Endothelial cell of umbilical vein (primary cell): ENCODE measurements at places on chromosomes 11 and 22.

DNA sequence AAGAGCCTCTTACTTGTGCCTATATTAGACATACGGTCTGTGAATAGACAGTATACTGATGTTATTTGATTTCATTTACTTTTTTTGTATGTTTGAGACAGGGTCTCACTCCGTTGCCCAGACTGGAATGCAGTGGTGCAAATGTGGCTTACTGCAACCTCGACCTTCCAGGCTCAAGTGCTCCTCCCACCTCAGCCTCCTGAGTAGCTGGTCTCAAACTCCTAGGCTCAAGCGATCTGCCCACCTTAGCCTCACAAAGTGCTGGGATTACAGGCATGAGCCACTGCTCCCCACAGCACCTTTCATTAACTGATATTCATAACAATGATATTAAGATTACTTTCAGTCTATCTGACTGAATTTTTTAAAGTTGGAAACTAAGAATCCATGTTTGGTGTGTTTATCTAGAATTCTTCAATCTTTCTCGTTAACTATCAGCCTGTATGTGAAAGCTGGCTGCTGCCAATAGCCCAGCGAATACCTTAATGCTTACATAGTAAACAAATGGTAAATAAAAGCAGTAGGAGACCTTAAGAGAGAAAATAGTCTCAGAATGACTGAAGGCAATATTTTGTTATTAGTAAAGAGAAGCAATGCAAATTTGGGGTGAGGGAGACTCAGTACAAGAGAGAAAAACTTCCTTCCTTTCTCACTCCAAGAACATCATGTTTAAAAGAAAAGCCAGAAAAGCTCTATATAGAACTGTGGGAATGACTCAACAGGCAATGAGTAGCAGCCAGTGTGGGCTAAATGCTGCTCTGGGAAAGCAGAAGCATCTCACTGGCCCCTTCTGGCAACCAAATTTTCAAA lies 101.9 kb downstream of the MRTFA start:
- peak; percentile 39 for DNase-seq

DNA sequence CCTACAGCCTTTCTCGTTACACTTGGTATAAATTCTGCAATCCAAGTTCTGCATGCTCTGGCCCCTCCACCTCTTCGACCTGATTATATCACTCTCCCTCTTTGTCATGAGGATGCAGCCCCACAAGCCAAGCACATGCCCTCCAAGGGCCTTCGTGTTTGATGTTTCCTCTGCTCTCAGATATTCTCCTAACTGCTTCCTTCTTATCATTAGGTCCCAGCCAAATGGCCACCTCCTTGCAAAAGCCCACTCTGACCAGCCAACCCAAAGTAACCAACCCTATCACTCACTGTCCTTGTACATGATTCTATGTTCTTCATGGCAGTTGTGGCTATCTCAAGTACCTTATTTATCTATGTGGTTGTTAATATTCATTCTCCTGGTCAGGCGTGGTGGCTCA lies 38.3 kb upstream of the LRRC55 start:
- no peak for DNase-seq

DNA sequence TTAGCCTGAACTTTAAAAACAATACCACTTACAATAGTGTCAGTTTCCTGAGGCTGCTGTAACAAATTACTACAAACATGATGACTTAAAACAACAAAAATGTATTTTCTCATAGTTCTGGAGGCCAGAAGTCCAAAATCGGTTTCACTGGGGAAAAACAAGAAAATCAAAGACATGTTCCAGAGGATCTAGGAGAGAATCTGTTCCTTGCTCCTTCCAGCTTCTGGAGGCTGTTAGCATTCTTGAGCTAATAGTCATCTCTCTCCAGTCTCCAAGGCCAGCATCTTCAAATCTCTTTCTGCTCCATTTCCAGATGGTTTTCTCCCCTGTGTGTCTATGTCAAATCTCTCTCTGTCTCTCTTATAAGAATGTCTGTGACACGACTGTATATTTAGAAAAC lies 67.6 kb upstream of the TEAD1 start:
- no peak for DNase-seq

- DNase-seq: no peak
Observed at GRCh38 chr22:30217698-30218560, 28.6 kb downstream of the LIF start.
